ENCODE measurements at places on chromosomes 6 and 20.

DNA sequence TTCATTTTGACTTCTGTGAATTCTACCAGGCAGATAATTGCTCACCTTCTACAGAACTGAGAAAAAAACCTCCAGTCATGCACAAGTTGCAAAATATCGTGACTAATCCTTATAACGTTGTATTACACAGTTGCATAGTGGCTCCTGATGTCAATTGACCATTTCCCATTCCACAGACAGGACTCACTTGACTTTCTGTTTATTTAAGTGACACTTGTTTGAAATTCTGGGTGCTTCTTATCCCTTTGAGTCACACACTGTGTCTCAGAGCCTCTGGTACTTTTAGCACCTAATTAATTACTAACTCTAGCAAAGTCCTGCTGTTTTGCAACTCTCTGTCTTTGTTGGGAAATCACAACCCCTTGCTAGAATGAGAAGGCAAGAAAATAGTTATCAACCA lies 16.2 kb upstream of the RSPO3 start:
- no peak for DNase-seq

DNA sequence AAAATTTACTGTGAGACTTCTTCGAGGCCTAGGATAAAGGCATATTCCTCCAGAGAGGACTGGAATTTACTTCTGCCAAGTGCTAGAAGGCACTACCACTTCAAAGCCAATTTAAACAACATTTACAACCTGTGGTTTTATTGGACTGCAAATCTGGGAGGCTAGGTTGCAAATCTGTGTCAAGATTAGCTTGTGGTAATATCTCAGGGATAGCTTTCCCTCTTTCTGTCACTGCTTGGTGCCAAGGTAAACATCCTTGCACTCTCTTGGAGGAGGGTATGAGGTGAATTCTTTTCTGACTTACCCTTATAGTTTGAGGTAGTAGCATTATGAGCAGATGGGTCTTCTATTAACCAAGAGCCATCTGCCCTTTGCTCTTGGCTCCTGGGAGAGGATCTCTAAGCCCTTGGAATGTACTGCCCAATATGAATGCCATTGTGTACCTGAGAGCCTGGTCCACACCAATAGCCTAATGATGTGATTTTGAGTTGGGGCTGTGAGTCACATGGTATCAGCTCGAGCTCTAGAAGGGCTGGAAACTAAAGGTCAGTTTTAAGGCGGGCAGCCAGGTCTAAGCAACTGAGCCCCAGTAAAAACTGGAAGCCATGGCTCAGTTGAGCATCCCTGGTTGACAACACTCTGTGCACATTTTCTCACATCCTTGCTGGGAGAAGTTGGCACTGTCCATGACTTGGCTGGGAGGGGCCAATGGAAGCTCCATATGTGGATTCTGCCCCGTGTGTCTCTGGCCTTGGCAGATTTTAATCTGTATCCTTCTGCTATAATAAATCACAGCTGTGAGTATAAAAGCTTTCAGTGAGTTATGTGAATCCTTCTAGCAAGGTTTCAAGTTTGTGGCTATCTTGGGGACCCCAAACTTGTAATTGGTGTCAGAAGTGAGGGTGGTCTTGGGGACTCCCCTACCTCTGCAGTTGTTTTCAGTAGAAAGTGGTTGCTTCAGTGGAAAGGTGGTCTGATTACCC lies 188.1 kb downstream of the UBE3D start:
- no peak for DNase-seq

GRCh38 chr6:148441454-148441911 lies 98.8 kb downstream of the SASH1 start:
- no peak for DNase-seq

DNA sequence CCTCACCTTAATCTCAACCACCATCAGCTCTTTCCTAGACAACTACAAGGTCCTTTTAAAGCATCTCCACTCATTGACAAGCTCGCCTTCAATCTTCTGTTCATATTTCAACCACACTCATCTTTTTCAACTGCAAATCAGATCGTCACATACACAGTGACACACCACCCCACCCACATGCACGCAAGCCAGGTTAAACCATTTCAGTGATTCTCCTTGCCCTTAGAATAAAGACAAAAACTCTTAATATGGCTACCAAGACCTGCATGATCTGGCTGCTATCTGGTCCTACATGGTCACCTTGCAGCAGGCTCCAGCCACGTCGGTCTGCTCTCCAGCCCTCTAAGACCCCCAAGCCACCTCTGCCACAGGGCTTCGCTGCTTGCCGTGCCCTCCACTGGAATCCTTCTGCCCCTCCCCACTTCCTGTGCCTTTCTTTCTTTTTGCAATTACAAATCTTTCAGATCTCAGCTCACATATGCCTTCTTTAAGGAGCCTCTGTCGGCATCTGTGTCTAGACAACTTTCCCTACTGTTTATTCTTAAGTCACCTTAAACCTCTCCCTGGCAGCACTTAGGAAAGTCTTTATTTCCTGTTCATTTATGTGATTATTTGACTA lies 507.3 kb upstream of the ARID1B start:
- peak; percentile 36 for DNase-seq

DNA sequence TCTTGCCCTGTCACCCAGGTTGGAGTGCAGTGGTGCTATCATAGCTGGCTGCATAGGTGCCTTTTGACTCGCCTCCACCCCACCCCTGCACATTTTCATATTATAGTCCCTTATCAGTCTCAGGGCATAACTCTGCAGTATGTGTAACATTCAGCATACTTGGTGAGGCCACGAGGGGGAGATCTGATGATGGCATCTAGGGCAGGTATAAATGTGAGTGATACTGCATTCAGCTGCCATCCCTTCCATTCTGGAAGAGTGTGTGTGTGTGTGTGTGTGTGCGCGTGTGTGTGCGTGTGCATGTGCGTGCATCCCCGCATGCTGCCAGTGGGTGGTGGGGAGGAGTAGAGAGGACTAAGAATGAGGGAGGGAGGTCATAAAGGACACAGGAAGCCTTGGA lies 81.4 kb downstream of the JARID2 start:
- DNase-seq = peak; percentile 22

GRCh38 chr20:56422076-56422823 lies 10.2 kb downstream of the CASS4 start:
- no peak for DNase-seq

- no peak for DNase-seq
These were observed 90.0 kb downstream of the PLG start for GRCh38 chr6:160791981-160792418.

DNA sequence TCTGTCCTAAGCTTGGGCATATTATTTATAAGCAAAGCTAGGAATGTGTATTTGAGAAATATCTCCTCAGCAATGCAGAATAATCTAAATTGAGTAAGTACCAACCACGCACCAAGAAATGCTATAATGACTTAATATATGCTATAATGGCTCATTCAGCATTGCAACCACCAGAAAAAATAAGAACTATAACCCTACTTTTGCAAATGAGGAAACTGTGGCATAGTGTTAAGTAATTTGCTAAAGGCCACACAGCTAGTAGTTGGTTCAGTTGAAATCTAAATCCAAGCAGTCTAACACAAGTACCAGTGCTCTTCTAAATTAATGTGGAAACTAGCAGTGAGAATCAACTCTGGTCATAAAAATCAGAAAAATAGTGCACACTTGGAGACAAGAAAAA lies 35.7 kb downstream of the HBS1L start:
- no peak for DNase-seq

- no peak for DNase-seq
These were observed 95.2 kb upstream of the FLRT3 start for GRCh38 chr20:14432597-14432996.

DNA sequence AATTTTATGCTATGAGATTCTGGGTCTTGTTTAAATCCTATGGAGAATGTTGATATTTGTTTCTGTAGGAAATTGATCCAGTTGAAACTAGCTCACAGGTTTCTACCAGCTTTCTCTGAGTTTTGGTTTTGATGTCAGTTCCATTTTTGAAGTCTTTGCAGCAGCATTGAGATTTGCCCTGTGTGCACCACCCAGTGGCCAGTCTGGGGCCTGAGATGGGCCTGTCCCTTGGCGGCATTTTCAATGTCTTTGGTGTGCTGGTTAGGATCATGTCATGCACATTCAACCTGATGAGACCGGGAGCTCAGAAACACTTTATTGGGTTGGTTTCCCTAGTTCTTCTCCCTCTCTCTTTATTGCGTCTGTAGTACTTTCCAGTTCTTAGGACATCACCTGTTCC lies 395.2 kb upstream of the MAP3K7 start:
- no peak for DNase-seq

DNA sequence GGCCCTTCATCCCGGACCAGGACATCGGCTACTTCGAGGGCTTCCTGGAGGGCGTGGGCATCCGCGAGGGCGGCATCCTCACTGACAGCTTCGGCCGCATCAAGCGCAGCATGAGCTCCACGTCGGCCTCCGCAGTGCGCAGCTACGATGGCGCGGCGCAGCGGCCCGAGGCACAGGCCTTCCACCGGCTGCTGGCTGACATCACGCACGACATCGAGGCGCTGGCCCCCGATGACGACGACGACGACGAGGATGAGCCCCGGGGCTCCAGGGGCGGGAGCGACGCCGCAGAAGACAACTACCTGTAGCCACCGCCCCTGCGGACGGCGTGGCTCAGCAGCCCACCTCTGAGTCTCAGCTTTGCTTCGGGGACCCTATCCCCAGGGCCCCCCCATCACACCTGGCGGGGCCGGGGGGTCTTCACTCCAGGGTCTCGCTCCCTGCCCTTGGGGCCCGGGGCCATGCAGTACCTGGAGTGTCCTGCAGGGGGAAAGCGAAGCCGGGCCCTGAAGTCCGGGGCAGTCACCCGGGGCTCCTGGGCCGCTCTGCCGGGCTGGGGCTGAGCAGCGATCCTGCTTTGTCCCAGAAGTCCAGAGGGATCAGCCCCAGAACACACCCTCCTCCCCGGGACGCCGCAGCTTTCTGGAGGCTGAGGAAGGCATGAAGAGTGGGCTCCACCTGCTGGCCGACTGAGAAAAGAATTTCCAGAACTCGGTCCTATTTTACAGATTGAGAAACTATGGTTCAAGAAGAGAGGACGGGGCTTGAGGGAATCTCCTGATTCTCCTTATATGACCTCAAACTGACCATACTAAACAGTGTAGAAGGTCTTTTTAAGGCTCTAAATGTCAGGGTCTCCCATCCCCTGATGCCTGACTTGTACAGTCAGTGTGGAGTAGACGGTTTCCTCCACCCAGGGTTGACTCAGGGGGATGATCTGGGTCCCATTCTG lies 20.8 kb upstream of the HCK start:
- DNase-seq = peak; percentile 48

DNA sequence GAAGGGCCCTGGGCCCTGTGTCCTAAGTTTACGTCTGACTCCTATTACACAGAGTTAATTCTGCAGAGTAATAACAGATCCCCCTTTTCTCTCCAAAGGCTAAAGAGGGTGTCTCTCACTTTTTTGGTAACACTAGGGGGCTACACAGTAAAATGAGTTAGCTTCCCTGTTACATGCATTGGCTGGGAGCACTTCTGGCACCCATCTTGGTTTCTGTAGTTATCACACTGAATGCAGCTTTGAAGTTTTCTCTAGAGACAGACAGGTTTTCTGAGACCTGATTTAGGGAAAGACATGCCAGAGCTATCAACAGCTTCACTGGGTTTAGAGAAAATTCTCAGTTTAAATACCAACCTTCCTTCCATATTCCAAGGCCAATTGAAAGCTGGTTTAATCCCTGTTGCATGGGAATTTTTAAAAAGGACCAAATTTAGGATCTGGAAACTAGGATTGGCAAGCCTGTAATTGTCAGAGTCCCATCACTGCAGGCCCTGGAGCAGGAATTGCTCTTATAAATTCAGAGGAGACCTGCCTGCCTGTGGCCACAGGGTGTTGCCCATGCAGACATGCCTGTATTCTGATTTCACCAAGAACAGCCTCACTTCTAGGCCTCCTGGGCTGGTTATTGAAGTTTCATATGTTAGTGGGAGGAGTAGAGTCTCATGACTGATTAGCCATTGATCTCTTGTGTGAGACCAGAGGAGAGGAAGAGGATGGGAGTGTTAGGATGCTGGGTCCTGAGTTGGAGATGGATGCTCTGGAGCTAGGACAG lies 29.4 kb downstream of the RNF8 start:
- no peak for DNase-seq

GRCh38 chr6:135289816-135290215 lies 108.7 kb downstream of the MYB start:
- no peak for DNase-seq

GRCh38 chr20:4322499-4322898 lies 307.1 kb upstream of the RNF24 start:
- no peak for DNase-seq
